Natural killer cell treated with Interleukin-12 subunit alpha and Interleukin-12 subunit beta and Interleukin-15 and Interleukin-18, amount 100 ng/mL, for 72 hours (primary cell): ENCODE measurements at places on chromosomes 1 and 21. TPM values are rescaled to one million over a fixed set of nuclear protein-coding genes. Genes with fewer than 3 reads are reported as not detected.

The OR2L13 gene
- not detected for total RNA-seq

The WNT9A gene
- not detected for total RNA-seq

The FCRL1 gene
- not detected for total RNA-seq

The FCRLB gene
- total RNA-seq = 0.42 TPM

GRCh38 chr1:17236779-17237560 lies 11.9 kb upstream of the PADI3 start:
- peak; percentile 86 for DNase-seq
- no peaks in the 10 kb centered on the region for H3K36me3 ChIP-seq
- H3K27me3 ChIP-seq = no peaks in the 10 kb centered on the region
- H3K4me1 ChIP-seq = no peaks in the 10 kb centered on the region
- H3K27ac ChIP-seq = no peak overlapping the region
- no peak overlapping the region for H3K4me3 ChIP-seq

DNA sequence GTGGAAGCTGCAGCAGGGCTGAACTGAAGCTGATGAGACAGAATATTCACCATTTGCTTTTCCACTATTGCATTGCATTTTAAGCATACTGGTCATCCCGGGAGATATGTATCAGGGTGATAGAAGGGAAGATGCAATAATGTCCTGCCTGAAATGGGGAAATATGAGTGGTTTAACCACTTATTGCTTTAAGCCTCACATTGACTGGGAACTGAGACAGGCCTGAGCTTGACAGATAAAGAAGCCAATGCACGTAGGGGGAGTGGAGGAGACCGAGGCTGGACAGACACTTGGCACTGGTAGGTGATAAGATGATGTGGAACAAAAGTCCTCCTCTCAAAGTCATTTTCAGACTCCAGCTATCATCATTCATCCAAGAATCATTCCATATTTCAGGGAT lies 911.7 kb upstream of the NCAM2 start:
- H3K4me1 ChIP-seq = no peaks in the 10 kb centered on the region
- DNase-seq = no peak
- H3K36me3 ChIP-seq = no peaks in the 10 kb centered on the region
- H3K27me3 ChIP-seq = no peaks in the 10 kb centered on the region
